GM12878 (cell line): ENCODE measurements at places on chromosomes 3 and 15. TPM values are rescaled to one million over a fixed set of nuclear protein-coding genes. Genes with fewer than 3 reads are reported as not detected.

UPK1B gene
- not detected in 2 replicates for total RNA-seq

IFT57 gene
- 9.0 and 9.3 TPM in 2 replicates for total RNA-seq

CALML4 gene
- total RNA-seq = 4.0 and 4.8 TPM in 2 replicates

IMPG2 gene
- total RNA-seq = 0.11 and 0.13 TPM in 2 replicates

CHL1 gene
- 1.9 and 2.2 TPM in 2 replicates for total RNA-seq

EFHB gene
- 0.37 TPM in 1 of 2 replicates, not detected in the other for total RNA-seq

FANCD2OS gene
- total RNA-seq = not detected in 2 replicates

CORO2B gene
- total RNA-seq = 0.05 and 0.27 TPM in 2 replicates

CD80 gene
- total RNA-seq = 51.8 and 54.4 TPM in 2 replicates

TEX9 gene
- total RNA-seq = 72.3 and 75.2 TPM in 2 replicates

GPR62 gene
- not detected in 2 replicates for total RNA-seq

DNA sequence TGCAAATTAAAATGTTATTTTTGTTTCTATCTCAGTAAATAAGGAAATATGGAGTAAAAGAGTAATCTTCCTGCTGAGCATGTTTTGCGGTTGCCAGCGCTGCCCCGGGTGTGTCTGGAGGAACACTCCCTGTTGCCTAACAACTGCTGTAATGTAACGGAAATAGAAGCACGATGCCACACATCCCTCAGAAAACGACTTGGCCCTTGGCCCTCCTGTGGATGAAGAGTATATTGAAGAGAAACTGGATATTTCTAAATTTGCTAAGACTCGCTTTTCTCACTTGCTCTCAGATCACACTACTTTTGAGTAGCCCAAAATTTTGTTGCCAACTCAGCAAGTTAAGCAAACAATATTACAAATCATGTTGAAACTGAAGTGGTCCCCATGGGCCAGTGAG lies 18.9 kb downstream of the CX3CR1 start:
- H3K36me3 ChIP-seq = no peaks in the 10 kb centered on the region
- H3K27me3 ChIP-seq = peaks cover 6% of the 10 kb centered on the region
- no peak overlapping the region for H3K27ac ChIP-seq
- DNase-seq = peak; percentile 27

DNA sequence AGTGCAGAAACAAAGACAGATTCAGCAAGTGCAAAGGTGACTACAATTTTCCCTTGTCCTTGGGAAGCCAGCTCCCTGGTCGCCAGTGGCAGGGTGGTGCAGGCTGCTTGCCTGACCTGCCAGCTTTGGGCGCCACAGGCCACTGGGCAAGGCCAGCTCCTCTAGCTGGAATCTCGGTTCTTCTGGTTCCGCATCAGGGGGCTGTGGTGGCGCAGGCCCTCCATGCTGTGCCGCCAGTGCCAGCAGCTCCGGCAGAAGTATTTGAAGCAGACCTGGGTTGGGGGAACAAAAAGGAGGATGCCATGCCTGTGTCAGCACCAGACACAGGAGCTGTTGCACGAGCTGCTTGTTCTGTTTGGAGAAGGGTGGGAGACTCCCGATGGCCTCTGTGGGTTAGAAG lies 4.2 kb upstream of the RPS17 start:
- no peaks in the 10 kb centered on the region for H3K27me3 ChIP-seq
- H3K36me3 ChIP-seq = no peaks in the 10 kb centered on the region
- no peak overlapping the region for H3K4me3 ChIP-seq
- 0 out of 2 replicates have a peak, but pooled peaks cover 3% of the 10 kb centered on the region for H3K4me1 ChIP-seq
- no peak for DNase-seq

GRCh38 chr15:74664028-74664616 lies 31.7 kb downstream of the EDC3 start:
- H3K27ac ChIP-seq = no peak overlapping the region
- H3K27me3 ChIP-seq = no peaks in the 10 kb centered on the region
- H3K4me1 ChIP-seq = no peaks in the 10 kb centered on the region
- DNase-seq = no peak
- H3K36me3 ChIP-seq = no peaks in the 10 kb centered on the region; the same call in 1 of the 2 replicates
- no peak overlapping the region for H3K4me3 ChIP-seq

DNA sequence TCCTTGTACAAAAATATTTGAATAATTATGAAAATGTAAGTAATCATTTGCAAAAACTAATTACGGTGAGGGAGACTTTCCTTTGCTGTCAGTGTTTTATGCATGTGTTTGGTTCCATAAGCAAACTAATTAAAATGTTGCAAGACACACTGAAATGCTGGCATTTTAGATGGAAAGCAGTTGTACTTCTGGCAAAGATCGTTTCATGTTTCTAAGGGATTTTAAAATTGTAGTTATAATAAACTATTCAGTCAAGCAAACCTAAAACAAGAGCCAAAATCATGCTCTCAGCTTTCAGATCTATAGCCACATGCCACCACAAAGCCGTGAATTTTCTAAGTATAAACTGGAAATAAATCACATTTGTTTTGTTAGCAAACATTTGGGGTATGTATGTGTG lies 240.1 kb upstream of the ZNF385D start:
- H3K4me3 ChIP-seq = no peak overlapping the region
- no peaks in the 10 kb centered on the region for H3K27me3 ChIP-seq
- DNase-seq = no peak
- no peaks in the 10 kb centered on the region for H3K36me3 ChIP-seq
- H3K27ac ChIP-seq = no peak overlapping the region

GRCh38 chr3:172629470-172629869 lies 81.4 kb downstream of the NCEH1 start:
- H3K27ac ChIP-seq = no peak overlapping the region
- H3K27me3 ChIP-seq = no peaks in the 10 kb centered on the region
- H3K4me3 ChIP-seq = no peak overlapping the region
- no peaks in the 10 kb centered on the region; the same call in 1 of the 2 replicates for H3K36me3 ChIP-seq
- DNase-seq = no peak

- no peak for DNase-seq
- no peaks in the 10 kb centered on the region for H3K36me3 ChIP-seq
- H3K27ac ChIP-seq = no peak overlapping the region
- no peaks in the 10 kb centered on the region for H3K4me1 ChIP-seq
Measured at GRCh38 chr3:186025161-186025560, 83.7 kb downstream of the ETV5 start.

GRCh38 chr15:78726870-78727551 lies 84.3 kb downstream of the ADAMTS7 start:
- H3K4me1 ChIP-seq = no peaks in the 10 kb centered on the region
- H3K27ac ChIP-seq = no peak overlapping the region
- no peak for DNase-seq
- H3K4me3 ChIP-seq = no peak overlapping the region

- peaks cover 16% of the 10 kb centered on the region for H3K36me3 ChIP-seq
- no peaks in the 10 kb centered on the region; the same call in 1 of the 2 replicates for H3K4me1 ChIP-seq
- no peak overlapping the region for H3K27ac ChIP-seq
- no peak for DNase-seq
Measured at GRCh38 chr3:123123716-123124616, 57.1 kb downstream of the PDIA5 start.

- no peak overlapping the region for H3K4me3 ChIP-seq
- H3K27ac ChIP-seq = no peak overlapping the region
- no peaks in the 10 kb centered on the region; the same call in 1 of the 2 replicates for H3K27me3 ChIP-seq
- no peaks in the 10 kb centered on the region for H3K4me1 ChIP-seq
- DNase-seq = no peak
Measured at GRCh38 chr15:77097248-77097721, 26.4 kb upstream of the TSPAN3 start.

- no peak overlapping the region for H3K4me3 ChIP-seq
- H3K4me1 ChIP-seq = no peaks in the 10 kb centered on the region; the same call in 1 of the 2 replicates
- no peak overlapping the region for H3K27ac ChIP-seq
- no peaks in the 10 kb centered on the region for H3K36me3 ChIP-seq
Measured at GRCh38 chr3:115785782-115786181, 162.5 kb downstream of the GAP43 start.

DNA sequence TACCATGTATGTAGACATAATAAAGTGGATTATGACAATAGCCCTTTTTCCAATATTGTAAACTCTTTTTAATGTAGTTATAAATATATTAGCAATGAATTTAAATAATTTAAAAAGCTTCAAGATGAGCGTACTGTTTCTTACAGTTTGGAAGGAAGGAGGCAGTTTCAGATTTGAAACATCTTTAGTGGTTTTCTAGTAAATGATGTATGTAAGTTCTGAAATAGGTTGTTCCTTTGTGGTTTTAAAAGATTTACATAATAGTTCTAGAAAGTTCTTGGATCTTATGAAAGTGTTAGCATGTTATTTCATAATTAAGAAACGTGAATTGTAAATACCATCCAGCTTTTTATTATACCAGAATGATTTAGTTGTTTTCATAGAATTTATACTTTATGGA lies 16.0 kb downstream of the DNAJC19 start:
- no peak for DNase-seq
- H3K4me3 ChIP-seq = no peak overlapping the region
- no peaks in the 10 kb centered on the region for H3K27me3 ChIP-seq
- H3K36me3 ChIP-seq = peaks cover 23% of the 10 kb centered on the region
- peak overlapping the region; percentile 13; the same call in 1 of the 2 replicates for H3K27ac ChIP-seq
- peaks cover 4% of the 10 kb centered on the region for H3K4me1 ChIP-seq

- no peak overlapping the region for H3K27ac ChIP-seq
- no peak overlapping the region for H3K4me3 ChIP-seq
- no peaks in the 10 kb centered on the region for H3K36me3 ChIP-seq
- no peaks in the 10 kb centered on the region for H3K27me3 ChIP-seq
- no peaks in the 10 kb centered on the region for H3K4me1 ChIP-seq
Measured at GRCh38 chr3:170680593-170680992, 94.7 kb upstream of the SLC7A14 start.

- peak overlapping the region; percentile 98 for H3K4me3 ChIP-seq
- no peak overlapping the region for H3K27ac ChIP-seq
- DNase-seq = no peak
- peaks cover 11% of the 10 kb centered on the region for H3K4me1 ChIP-seq
- H3K36me3 ChIP-seq = no peaks in the 10 kb centered on the region
Measured at GRCh38 chr3:153163756-153164550, 1.9 kb downstream of the RAP2B start.

- no peak overlapping the region for H3K27ac ChIP-seq
- H3K36me3 ChIP-seq = no peaks in the 10 kb centered on the region
- H3K27me3 ChIP-seq = no peaks in the 10 kb centered on the region
- no peaks in the 10 kb centered on the region for H3K4me1 ChIP-seq
Measured at GRCh38 chr3:60154011-60154410, 1097.2 kb downstream of the FHIT start.
